ENCODE measurements at places on chromosomes 7 and 10.

GRCh38 chr10:123297175-123297574, 143.0 kb downstream of the BUB3 start:
- no peak for DNase-seq

GRCh38 chr7:140489026-140489359, 9.7 kb upstream of the MKRN1 start:
- DNase-seq = no peak

- DNase-seq = no peak
These were observed 102.1 kb downstream of the CUX1 start for GRCh38 chr7:101919363-101920115.

- DNase-seq = no peak
These were observed 89.2 kb downstream of the SPAG6 start for GRCh38 chr10:22434521-22434920.

- DNase-seq = no peak
These were observed 498.0 kb upstream of the ZMIZ1 start for GRCh38 chr10:78570633-78571235.

DNA sequence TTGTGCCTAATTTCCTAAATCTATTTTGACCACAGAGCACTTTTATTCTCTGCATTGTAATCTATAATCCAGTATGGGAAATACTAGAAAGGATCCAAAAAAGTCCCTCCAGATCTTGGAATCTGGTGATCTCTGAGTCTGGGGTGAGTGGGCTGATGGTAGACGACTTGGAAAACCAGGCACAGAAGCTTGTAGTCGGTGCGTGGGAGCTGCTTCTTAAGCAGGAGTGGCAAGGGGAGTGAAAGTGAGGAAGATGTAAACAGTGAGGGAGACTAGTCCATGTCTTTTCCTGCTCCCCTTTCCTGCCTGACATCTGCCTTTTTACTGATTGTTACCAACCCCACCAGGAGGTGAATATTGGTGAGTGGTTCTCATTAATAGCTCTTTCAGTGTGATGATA, 6.8 kb downstream of the AUTS2 start:
- no peak for DNase-seq

GRCh38 chr7:140517546-140518369, 38.5 kb upstream of the MKRN1 start:
- DNase-seq = peak; percentile 83

- DNase-seq = no peak
These were observed 21.5 kb downstream of the GUSB start for GRCh38 chr7:65960351-65961074.

DNA sequence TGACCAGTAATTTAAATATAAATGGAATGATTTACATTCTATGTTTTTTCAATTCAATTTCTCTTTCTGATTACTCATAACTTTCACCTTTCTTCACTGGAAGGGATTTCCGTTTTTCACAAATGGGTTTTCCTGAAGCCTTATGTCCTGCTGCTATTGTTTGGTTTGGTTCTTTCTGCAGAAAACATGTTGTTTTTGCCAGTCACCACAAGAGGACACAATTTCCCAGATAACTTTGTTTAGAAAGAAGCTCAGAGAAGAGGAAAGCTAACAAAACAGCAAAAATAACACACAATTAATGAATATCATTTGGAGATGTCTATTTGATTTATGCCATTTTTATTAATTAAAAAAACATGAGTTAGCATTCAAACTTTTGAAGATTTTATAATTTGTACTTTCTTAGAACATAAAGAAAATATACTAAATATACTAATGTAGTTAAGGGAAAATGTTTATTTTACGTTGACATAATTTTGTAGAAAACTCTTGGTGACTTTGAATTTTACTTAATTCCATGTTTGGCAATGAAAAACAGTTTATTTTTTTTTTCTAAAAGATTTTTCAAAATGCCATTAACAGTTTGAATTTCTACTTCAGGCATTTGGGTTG, 4.6 kb upstream of the TWIST1 start:
- no peak for DNase-seq

- no peak for DNase-seq
These were observed 2.9 kb downstream of the GLCCI1 start for GRCh38 chr7:7971308-7972040.

DNA sequence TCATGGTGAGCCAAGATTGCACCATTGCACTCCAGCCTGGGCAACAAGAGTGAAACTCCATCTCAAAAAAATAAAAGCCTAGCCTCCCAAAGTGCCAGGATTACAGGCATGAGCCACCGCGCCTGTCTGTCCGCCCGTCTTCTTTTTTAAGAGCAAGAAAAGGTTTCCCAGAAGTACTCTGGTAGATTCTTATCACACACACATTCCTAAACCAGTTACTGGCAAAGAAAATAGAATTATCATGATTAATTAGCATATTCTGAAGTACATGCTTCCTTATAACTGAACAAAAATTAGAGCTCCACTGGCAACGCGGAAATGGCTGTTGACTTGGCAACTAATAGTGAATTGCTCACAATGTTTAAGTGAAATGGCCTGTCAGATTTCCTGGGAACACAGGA, 87.0 kb downstream of the ADK start:
- no peak for DNase-seq

DNA sequence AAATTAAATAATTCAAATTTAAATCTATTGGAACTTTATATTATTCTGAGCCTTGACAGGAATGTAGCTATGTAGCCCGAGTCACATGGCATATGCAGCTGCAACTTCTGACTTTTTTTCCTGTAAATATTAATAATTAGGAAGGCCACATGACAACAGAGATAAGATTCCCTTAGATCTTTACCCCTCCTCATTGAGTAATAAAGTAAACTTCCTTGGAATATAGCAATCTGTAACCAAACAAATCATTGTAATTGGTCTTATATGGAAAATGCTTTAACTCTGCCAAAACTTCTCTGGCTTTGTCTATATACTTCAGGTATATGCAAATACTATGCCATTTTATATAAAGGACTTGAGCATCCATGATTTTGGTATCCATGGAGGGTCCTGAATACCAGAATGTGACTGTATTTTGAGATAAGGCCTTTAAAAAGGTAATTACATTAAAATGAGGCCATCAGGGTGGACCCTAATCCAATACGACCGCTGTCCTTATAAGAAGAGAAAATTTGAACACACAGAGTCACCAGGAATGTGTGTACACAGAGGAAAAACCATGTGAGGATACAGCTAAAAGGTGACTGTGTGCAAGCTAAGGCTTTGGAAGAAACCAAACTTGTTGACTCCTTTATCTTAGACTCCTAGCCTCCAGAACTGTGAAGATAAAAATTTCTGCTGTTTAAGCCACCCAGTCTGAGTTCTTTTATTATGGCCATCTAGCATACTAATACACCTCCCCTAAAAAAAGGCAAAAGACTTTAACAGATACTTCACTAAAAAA, 222.0 kb downstream of the CTNNA3 start:
- no peak for DNase-seq

- no peak for DNase-seq
These were observed 14.9 kb upstream of the CPA5 start for GRCh38 chr7:130329681-130330080.

DNA sequence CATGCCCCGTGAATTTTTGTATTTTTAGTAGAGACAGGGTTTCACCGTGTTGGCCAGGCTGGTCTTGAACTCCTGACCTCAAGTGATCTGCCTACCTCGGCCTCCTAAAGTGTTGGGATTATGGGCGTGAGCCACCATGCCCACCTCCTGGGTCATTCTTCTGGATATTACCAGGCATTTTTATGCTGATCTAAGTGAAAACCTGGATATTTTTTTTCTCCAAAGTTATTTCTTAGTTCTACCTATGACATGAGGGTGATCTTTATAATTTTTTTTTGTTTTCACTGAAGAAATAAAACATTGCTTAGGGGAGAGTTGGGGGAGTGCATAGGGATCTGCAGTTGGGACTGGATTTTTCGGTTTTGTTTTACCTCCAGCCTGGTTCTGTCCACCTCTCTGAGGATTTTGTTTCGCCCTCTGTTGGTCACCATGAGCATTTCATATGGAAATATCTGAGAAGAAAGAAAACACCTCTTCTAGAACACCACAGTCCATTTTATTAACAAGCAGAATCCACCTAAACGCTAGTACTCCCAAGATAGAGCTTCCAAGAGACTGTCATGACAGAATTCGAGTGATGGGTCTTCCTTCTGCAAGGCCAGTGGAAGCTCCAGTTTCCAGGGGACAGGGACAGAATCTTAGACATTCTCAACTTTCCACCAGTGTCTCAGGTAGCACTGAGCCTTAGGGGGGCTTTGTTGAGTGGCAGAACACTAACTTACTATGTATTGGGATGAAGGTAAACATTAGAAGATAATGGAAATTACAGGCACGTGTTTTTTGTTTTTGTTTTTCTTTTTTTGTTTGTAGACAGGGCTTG, 33.4 kb upstream of the AFAP1L2 start:
- no peak for DNase-seq

- peak; percentile 72 for DNase-seq
These were observed 37.9 kb upstream of the RASGEF1A start for GRCh38 chr10:43304687-43305333.

DNA sequence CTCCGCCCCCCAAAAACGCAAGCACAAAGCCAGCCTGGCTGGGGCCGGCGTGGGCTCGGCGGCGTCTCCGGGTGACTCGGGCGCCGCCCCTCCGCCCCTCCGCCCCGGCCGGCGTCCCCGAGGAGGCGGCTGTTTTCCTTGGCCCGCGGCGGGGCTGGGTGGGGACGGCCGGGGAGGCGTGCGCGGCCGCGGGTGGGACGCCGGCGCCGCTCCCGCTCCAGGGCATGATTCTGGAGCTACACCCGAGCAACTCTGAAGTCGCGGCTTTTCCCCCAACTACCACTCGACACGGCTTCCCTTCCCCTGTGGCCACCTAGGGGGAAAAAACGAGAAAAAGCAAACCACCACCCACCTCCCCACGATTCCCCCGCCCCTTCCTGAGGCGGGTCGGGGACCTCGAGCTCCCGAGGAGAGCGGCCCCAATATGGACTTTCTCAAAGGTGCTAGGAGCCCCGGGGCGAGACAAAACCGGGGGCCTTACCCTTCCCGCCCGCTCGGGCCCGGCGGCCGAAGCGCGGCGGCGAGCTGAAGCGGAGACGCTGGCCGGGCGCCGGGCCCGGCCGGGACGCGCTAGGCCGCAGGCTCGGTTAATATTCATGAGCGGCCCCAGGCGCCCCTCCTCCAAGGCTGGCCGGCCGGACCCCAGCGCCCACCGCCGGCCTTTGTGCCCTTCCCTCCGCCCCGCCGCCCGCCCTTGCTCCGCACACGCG, 856 bp downstream of the ARHGAP21 start:
- DNase-seq = peak; percentile 65

GRCh38 chr7:104366390-104366789, 38.0 kb downstream of the LHFPL3 start:
- DNase-seq = no peak

- DNase-seq = no peak
These were observed 20.4 kb downstream of the TEX36 start for GRCh38 chr10:125662584-125662983.

- DNase-seq = no peak
These were observed 128.7 kb downstream of the SAMD9 start for GRCh38 chr7:92988941-92989545.

DNA sequence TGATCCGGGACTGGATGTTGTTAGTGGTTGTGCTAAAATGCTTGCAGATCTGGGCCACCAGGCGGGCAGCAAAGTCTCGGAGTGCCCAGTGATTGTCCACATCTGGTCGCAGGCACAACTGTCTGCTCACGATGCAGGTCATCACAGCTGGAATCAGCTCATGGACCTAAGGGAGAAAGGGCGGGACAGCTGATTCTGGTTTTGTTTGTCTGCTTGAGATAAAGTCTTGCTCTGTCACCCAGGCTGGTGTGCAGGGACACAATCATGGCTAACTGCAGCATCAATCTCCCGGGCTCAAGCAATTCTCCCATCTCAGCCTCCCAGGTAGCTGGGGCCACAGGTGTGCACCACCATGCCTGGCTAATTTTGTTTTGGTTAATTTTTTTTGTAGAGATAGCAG, 8.0 kb downstream of the TAF6 start:
- no peak for DNase-seq

GRCh38 chr10:26528715-26529393, 90.7 kb downstream of the APBB1IP start:
- DNase-seq = no peak

GRCh38 chr10:78787125-78787524, 281.6 kb upstream of the ZMIZ1 start:
- no peak for DNase-seq

DNA sequence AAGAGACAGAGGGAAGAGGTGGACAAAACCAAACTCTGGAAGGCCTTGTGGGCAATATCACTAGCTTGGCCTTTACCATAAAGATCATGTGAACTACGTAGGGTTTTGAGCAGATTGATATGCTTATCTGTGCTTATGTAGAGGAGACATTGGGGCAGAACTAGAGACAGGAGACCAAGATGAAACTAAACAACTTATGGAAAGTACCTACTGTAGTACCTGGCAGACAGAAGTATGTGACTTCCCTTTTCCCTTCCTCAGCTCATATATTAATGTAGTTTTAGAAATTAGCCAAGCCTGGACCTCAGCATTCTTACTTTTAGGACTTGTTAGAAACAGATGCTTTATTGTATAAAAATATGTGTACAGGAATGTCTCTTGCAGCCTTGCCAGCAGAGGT, 14.0 kb upstream of the IL6 start:
- no peak for DNase-seq

DNA sequence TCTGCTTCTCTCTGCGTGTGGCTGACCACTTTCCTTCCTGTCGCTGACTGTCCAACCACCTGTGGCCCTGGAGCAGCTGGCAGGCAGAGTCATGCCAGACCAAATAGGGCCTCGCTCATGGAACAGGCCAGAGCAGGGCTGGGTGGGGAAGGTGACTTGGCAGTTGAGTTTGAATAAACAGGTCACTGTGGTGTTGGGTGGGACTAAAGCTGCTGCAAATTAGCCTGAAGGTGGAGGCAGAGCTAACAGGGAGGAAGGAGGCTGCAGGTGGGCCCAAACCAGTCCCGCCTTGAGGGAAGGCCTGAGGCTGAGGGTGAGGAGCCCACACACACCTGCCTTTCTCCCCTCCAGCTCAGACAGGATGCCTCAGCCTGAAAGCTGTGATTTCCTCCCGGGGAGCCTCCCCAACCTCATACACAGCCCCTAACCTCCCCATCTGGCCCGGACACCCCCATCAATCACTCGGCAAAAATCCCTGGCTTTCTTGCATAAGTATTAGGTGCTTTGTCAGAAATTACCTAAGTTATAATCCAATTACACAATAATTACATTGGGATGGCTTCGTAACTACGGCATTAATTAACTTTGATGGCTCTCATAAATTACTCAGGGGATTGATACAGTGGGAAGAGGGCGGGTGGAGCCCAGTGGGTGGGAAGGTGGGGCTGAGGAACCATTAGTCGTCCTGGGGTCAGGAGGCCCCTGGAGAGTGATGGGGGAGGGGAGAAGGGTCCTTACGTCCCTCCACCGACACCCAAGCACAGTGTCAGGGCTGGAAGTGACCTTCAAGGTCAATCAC, 97.7 kb upstream of the PCBD1 start:
- DNase-seq = no peak

GRCh38 chr10:5199398-5199797, 2.8 kb downstream of the AKR1C4 start:
- DNase-seq = no peak

- DNase-seq = no peak
These were observed 115.3 kb upstream of the WDR11 start for GRCh38 chr10:120735773-120736371.
